ENCODE measurements at places on chromosomes 4 and X.

DNA sequence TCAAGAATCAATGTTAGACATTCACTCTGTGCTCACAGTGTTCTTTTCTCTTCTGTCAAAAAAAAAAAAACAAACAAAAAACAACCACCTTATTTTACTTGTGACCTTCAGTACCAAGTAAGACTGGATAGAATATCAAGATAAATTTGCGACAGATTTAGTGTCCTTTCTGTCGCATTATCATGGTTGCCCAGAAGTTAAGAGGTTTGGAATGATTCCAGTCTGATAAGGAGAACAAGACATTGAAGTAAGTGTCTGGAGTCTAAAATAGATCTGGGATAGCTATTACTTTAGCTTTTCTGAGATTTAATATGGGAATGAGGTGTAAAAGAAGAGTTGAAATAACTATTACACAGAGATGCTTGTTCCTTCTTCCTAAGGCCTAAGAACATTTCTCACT is 31.7 kb downstream of the SNCA start:
- no peak for DNase-seq

DNA sequence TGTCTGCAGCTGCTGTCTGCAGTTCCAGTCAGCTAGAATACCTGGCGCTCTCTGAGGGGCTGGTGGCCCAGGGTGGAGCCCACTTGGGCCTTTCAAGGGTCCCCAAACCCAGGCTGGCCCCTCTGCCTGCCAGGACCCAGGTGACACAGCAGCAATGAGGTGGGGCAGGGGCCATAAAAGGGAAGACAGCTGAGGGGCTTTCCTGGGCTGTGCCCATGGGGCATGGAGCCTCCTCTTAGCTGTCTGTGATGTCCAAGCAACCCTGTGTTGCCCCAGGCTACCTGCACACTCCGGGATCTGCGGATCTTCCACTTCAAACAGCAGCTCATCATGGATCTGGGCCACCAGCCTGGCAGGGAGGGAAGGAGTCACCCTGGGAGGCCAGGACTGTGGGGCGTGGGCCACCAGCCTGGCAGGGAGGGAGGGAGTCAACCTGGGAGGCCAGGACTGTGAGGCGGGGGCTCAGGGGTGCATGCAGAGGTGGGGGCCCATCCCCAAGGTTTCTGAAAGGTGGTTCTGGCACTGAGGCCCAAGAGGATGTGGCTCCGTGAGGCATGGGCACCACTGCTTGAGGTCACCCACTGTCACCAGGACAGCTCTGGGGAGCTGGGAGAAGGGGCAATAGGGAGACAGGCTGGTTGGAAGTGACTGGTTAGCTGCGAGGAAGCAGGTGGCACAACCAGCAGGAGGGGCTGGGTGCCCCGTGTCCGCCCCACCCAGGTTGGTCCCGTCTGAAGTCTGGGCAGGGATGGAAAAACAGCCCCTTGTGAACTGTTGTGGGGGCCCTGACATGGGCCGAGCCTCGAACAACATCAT is 16.3 kb downstream of the NAT8L start:
- no peak for DNase-seq

- no peak for DNase-seq
Measured at GRCh38 chrX:39176105-39176504, 374.8 kb downstream of the MID1IP1 start.

DNA sequence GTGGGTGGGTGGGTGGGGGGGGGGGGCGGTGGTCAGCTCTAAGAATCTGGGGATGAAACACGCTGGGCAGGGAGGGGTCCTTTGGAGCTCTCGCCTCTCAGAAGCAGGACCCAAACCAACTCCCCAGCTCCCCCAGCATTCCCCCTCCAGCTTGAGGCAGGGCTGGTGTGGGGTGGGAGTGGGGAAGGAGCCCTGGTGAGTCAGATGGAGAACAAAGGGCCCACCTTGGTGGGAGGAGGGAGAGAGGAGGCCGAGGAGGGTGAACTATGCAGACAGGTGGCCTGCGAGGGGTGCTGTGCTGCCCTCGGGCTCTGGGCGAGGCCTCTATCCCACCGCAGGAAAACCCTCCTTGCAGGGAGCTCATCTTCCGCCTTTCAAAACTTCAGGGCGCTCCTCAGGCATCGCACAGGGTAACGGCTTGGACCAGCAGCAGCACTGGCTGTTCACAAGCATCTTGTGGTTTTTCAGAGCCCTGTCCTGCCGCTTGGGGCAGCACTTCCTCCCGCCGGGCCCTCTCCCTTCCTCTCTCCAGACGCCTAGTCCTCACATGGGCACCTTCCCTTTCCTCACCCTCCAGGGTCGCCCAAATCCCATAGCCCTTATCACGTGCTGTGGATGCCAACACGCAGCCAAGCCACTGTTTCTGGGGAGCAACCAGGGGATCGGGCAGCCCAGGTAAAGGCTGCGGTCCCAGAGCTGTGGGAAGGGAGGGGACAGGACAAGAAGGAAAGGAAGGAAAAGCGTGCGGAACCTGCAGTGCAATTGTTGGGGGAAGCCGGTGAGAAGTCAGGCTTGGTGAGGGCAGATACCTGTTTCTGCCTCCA is 34.0 kb upstream of the GRPEL1 start:
- DNase-seq = peak; percentile 72

DNA sequence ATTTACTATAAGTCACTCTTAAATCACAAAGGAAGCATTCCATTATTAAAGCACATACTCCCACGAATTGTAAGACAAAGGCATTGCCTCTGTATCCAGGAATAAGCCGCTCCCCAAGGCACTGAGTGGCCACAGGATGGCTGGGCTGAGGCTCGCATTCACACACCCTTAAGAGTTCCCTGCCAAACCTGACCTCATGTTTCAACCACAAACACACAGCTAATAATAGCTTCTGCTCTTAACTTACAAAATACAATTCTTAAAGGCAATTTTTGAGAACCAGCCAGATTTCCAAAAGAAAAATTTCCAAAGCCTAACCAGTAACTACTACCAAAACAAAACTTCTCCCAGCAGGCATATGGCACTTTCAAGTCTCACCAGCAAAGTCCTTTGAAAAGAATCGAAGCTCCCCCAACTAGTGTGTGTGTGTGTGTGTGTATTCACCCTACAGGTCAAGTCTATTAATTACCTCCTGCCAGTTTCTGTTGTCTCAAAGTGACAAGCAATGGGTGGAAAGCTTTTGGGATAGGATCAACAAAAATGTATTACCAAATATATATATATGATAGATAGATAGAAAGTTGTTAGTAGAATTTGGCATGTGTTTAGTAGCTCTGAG is 36.0 kb downstream of the ARHGAP6 start:
- DNase-seq = no peak

DNA sequence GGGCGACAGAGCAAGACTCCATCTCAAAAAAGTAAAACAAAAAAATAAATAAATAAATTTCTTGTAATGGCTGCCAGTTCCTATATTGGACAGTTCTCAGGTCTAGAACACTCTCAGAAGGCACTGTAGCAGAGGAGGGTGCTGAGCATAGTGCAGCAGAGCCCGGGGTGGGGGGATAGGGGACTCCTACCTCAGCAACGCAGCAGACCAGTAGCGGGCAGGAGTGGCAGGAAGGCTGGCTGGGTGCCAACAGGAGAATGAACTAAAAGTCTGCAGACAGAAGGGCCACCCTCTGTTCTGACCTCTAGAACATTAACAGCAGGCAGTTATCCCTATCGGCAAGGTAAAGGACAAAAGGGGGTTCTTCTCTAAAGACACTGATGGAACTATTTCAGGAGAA is 20.2 kb downstream of the PDK3 start:
- DNase-seq = no peak

GRCh38 chrX:110804446-110804845 is 8.8 kb upstream of the CHRDL1 start:
- no peak for DNase-seq

GRCh38 chrX:135498236-135498635 is 22.2 kb upstream of the INTS6L start:
- no peak for DNase-seq

- DNase-seq = no peak
Measured at GRCh38 chr4:156999175-156999517, 27.5 kb upstream of the PDGFC start.

DNA sequence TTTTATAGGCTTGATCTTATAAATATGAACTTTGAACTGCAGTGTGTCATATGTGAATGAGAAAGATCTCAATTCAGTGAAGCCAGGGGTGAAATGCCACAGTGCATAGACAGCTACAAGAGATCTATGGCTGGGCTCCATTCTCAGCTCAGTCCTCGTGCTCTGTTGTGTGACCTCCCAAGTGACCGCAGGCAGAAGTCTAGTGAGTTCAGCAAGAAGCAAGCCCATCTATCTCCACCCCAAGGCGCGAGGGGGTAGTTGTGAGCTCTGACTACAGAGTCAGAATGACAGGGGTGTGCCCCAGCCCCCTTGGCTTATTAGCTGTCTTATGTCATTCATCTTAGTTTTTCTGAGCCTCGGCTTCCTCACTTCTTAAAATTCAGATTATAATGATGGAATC is 378.3 kb downstream of the FBXW7 start:
- DNase-seq = no peak

- no peak for DNase-seq
Measured at GRCh38 chrX:150873616-150874015, 24.9 kb downstream of the CD99L2 start.

- no peak for DNase-seq
Measured at GRCh38 chrX:140733766-140734342, 24.3 kb downstream of the LINC00632 start.

DNA sequence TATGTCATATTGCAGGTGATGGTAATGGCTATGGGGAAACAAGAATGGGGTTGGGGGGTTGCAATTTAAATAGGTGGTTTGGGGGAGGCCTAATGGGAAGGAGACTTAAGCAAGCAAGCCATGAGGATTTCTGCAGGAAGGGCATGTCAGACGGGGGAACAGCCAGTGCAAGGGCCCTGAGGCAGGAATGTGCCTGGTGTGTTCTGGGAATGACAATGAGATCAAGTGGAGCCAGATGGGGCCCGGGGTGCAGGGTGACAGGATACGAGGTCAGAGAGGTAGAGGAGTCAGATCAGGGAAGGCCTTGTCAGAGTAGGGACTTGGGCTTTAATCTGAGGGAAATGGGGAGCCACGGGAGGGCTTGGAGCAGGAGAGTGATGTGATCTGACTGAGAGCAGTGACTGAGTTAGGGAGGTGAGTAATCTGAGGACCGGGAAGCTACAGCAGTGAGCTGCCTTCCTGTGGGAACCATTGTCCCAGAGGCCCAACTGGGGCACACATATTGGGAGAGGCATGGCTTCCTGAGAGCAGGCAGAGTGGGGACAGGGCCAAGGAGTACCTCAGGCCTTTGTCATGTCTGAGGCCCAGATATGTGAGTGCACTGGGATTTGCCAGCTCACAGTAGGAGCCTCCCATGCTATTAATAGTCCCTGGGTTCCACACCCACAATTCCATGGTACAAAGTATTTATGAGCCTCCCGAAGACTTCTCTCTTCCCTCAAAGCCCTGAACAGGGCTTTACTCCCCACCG is 139.8 kb downstream of the BCOR start:
- DNase-seq = no peak

DNA sequence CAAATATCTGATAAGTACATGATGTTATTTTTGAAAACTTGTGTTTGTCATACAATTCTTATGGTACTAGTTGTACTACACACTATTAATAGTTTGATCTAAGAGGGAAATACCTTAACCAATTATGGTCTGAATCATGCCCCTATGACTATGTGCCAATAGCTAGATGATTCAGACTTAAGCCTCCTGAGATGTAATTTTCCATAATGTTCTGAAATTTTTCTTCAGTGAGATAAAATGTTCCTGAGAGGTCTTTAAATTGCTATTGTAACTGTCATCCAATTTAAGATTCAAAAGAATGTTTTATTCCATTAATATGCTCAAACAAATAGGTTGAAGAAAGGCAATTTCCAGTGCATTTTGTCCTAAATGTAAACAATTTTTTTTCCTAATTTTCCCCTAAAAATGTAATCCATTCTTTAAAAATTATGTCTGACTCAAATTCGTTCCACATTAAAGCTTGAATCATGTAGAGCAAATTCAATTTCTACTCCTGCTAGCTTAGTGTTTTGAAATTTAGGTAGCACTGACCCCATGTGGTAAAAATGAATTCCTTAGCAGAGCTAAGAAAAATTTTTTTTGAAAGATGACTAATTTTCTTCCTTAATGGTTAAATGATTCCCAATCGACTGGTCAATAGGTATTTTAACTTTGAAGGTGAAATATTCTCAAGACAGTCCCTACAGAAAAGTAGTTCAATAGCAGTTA is 49.1 kb downstream of the APOOL start:
- no peak for DNase-seq

DNA sequence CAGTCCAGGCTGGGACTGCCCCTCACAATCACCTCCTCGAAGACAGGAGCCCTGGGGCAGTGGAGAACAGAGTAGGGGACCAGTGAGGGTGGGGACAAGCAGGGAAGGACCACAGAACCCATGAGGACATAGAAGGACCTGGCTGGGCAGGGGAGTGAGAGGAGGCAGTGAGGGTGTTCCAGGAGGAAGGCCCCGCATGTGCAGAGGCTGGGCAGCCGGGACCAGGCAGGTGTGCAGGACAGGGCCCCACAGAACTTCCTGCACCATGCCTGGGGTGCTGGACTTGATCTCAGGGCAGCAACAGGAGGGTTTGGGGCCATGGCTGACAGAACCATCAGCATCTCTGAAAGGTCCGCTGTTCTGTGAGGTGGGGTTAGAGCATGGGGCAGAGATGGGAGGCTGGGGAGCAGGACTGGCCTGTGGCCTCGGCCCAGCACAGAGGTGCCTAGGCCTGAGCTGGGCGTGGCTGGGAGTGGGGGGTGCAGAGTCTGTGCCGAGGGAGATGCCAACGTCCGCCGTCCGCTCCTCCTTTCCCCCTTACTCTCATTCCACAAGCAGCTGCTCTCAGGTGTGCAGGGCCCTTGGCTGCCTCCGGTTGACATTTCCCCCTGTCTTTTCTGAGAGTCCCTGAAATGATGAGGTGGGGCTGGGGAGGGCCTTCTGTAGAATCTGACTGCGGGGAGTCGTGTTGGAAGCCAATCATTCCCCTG is 40.8 kb downstream of the EVC start:
- no peak for DNase-seq

- no peak for DNase-seq
Measured at GRCh38 chr4:134337574-134337973, 136.0 kb upstream of the PABPC4L start.

DNA sequence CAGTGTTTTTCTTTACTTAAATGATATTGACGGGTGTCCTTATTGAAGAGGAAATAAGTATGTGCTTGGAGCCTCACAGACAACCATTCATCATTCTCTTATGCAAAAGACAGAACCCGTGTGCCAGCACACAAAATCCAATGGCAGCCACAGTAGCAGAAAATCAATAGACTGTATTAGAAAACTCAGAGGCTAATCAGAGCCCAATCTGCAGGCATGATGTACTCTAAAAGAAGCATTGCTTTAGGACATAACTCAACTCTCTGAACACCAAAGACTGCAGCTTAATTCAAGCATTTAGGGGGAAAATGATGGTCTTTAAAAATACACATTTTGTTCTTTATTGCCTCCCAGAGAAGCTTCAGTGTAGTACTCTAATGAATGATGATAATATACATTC is 476.9 kb downstream of the PDHA2 start:
- no peak for DNase-seq

DNA sequence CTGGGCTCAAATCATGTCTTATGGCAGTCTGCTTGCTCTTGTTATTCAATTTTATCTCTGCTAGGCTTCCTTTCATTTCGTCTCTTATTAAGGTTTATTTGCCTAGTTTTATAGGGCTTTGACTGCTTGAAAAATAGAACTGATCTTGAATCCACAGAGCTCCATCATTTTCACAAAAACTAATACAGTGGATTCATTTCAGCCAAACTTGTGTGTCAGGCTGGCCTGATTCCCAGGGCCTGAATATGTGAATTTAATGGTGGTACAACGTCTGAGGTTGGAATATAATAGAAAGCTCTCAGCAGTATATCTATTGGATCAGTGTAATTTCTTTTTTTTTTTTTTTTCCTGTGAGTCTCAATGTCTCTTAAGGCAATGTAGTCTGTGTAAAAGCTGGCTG is 123.3 kb downstream of the POU4F2 start:
- DNase-seq = no peak

All from GM12892 (cell line).